ENCODE measurements at places on chromosomes 1 and 21.

- DNase-seq = no peak
These were observed 440 bp upstream of the LENEP start for GRCh38 chr1:154992721-154993571.

GRCh38 chr1:32937061-32937460, 27.5 kb downstream of the RNF19B start:
- DNase-seq = no peak

DNA sequence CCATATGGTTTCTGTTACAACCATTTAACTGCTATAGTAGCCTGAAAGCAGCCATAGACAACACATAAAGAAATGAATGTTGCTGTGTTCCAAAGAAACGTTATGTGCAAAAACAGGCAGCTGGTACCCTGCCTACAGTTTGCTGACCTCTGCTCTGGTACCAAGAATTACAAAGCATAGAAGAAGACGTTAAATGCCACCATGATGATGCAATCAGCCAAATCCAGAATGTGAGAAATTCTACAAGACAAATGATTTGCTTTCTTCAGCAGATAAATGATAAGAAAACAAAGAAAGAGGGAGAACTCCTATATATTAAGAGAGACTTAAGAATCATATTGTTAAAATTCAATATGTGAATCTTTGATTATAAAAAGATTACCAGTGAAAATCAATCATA, 97.8 kb upstream of the PDE4B start:
- no peak for DNase-seq

GRCh38 chr1:109488201-109488600, 4.5 kb downstream of the ATXN7L2 start:
- no peak for DNase-seq

DNA sequence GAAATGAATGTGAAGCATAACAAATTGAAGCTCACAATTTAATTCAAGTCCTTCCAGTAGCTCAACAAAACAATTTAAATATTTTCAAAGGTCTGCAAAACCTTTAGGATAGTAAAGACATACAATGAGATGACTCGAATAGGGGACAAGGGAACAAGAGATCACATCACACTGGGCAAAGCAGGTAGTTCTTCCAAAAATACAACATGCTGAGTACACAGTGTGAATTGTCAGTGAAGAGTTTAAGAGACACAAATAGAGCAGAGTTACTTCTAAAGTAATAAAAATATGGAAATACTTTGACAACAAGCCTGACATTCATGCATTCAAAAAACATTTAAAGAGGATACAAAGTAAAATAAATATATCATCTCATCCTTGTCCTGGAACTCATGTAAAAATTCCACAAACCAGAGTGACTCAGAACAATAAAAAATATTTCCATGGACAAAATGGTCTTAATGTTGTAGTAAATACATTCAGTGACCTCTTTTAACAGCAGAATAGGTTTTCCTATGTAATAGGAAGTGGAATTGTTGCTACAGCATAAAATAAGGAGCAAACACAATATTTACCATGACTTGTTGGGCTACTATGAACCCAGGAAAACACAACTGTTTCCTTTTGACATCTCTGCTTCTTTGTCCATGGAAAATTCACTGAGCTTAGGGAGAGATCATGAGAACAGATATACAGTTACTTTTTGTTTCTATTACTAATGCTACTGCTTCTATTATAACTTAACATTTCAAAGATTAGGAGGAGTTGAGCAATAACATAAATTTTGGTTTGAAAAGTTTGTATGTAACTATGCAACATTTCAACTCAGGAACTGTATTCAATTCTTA, 83.7 kb upstream of the BCL10 start:
- no peak for DNase-seq

DNA sequence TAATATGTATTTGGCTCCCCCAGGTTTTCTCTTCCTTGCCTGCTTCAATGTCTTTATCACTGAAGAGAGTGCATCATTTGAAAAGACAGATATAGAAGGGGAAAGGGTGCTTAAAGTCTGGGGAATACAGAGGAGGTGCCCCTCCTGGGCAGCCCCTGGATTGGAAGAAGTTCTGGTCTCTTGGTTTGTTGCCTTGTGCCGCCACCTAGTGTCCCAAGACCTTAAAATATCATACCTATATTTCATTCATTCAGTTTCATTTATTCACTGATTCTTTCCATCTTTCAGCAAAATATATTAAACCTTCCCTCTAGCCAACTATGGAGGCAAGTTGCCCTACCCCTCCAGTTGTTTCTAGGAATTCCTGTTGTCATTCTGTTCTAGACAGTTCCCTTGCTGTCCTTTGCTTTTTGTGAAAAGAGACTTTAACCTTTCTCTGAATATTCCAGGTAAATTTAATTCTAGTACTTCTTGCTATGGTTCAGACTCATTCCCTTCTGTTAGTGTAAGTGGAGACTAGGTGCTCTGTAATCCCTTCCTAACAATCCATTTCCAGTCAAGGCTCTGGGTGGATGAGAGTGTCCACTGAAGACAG, 56.1 kb downstream of the MEF2D start:
- peak; percentile 60 for DNase-seq

GRCh38 chr1:93152835-93153234, 27.4 kb downstream of the TMED5 start:
- DNase-seq = no peak

GRCh38 chr1:209323743-209324142, 259.8 kb upstream of the CAMK1G start:
- DNase-seq = no peak

- no peak for DNase-seq
These were observed 27.2 kb upstream of the ATP1A1 start for GRCh38 chr1:116345843-116346242.

- no peak for DNase-seq
These were observed 119.1 kb upstream of the FGGY start for GRCh38 chr1:59177756-59178155.

DNA sequence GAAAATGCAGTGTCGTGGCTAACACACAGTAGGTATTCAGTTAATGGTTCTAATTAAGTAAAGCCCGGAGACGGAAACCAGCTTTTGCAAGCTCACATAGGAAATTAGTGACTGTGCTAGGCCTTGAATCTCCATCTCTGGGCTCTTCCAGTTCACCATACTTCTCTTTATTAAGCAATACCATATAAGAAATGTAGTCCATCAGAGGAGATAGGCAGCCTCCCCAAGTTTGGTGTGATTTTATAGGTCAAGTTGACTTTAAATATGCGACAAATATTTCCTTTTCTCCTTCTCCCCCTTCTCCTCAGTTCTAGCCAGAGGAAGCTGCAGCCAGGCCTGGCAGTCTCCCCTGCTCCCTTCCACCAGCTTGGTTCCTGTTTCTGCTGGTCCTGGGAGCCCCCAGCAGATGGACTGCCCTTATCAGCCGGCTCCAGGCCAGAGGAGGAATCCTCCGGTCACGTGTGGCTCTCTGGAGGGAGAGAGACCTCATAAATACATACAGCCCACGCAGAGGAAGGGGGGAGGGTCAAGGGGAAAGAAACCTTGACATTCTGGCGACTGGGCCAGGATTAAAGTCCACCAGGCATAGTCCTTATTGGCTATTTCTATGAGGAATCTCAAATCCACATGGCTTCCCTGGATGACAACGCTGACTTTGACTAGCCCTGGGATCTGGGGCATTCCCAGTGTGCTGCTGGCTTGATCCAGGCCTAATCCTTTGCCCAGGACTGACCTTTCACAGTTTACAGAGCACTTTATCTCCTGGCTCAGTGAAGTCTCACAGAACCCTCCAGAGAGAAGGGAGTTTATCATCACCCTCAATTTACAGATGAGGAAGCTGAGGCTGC, 115.1 kb upstream of the JUN start:
- peak; percentile 40 for DNase-seq

DNA sequence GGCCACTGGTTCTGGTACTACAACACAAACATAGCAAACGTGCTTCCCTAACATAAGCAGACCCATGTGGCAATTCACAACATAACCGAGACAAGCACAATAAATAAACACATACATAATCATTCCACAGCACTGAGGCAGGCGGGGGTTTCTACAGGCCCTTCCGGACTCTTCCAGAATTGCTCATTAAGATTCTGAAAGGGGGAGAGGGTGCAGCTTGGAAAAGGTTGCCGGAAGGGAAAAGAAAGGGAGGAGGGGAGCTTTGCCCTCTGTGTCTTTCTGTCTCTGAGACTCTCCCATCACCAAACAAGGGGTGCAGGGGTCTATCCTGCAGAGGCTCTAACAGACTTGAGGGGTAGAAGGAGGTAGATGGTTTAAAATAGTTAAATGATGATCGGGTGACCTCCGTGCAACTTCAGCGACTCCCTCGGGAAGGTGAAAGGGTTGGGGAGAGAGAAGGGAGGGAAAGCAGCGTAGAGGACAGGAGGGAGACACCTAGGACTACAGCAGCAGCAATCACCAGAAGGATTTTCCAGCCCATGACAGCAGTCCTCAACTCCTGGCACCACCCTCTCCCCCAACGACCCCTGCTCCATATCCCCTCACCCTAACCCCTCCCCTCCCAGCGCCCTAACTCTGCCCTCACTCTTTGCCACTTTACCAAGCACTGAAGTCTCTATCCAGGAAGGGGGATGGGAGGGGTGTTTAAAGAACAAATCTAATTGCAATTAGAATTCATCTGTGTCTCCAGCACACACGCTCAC, 365.5 kb upstream of the ESRRG start:
- no peak for DNase-seq

DNA sequence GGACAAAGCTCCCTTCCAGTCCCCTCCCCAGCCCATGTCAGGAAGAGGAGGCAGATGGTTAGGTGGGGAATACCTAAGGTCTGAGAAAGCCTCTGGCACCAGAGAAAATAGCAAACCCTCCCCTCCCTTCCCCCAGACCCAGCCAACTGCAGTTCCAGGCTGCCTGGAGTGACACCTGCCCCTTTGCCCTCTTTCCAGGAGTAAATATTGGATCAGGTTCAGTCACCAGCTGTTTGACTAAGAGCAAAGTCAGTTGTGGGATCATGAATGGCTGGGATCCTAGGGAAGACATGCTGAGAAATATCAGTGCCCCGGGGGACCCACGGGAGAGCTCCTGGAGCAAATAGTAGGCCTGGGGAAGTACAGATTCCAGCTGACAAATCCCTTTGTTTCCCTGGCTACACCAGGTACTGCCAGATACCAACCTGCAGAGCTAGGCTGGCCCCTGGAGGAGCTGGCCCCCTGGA, 12.2 kb upstream of the CDK18 start:
- DNase-seq = no peak

GRCh38 chr1:56666112-56666608, 21.0 kb downstream of the PRKAA2 start:
- DNase-seq = no peak

DNA sequence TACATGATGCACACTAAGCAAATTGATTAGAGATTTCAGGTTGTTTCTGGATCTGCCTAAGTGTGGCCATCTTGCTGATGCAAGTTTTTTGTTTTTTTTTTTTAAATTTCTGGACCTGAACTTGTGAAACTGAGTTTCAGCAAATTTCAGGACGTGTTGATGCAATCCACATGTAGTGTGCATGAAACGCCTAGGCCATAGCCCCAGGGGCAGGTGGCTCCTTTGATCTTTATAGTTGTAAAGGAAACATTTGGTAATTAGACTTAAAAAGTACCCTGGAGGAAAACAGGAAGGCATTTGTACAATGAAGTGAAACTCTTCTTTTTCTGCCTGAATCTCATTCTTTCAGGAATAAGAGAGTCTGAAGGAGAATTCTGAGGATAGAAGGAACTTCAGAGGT, 162.2 kb upstream of the LHX8 start:
- no peak for DNase-seq

GRCh38 chr1:176193023-176193422, 14.1 kb downstream of the COP1 start:
- no peak for DNase-seq

GRCh38 chr1:159010391-159010790, 684 bp downstream of the IFI16 start:
- DNase-seq = no peak

DNA sequence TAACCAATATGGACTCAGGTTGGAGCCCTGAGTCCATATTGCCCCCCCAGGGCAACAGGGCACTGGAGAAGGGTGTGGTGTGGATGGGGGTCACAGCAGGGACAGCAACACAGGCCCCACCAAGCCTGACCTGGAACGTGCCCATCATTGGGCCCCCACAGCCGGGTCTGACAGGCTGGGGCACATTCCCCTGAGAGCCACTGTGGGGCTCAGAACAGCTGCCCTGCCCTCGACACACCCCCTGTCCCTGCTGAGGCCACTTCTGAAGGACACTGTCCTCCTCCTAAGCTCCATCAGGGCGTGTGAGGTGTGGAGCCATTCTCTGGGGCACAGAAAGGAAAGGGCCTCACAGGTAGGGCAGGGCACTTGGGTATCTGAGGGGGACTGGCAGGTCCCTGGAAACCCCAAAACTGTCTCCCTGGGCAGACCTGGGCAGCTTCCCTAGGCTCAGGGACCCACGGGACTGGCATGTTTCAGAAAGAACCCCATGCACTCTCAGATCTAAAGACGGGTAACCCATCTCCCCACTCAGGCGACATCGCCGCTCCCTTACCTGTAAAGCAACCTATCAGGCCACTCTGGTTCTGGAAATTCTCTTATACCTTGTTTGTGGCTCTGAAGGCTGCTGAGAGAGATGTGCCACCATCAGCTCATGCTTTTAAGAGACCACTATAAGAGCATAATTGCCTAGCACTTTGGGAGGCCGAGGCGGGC, 95.5 kb downstream of the DMRTB1 start:
- no peak for DNase-seq

DNA sequence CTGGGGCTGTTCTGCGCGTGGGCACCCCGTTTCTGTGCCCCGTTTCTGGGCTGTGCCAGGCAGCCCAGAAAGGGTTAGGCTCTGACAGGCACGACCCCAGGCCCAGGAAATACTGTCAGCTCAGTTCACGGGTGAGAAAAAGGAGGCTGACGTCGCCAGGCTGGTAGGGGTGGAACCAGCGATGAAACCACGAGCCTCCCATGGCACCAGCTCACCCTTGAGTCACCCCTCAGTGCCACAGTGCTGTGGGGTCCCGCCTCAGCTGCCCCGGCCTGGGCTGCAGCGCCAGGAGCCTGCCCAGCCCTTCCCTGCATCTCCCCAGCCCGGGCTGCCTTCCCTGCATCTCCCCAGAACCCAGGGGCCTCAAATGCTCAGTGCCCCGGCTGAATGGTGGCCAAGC, 11.5 kb downstream of the MEGF6 start:
- no peak for DNase-seq

GRCh38 chr1:57860325-57860724, 436.5 kb upstream of the DAB1 start:
- no peak for DNase-seq

- DNase-seq = no peak
These were observed 4.5 kb upstream of the FAM177B start for GRCh38 chr1:222732216-222733159.

GRCh38 chr1:92817986-92818764, 13.7 kb upstream of the RPL5 start:
- peak; percentile 31 for DNase-seq
